Stimulated activated CD8-positive, alpha-beta memory T cell treated with anti-CD3 and anti-CD28 coated beads, Interleukin-7, amount 100 ng/mL, for 4 hours (primary cell): ENCODE measurements at places on chromosomes 2 and 18.

GRCh38 chr2:10119601-10120157 is 2.9 kb upstream of the RRM2 start:
- no peak for DNase-seq

DNA sequence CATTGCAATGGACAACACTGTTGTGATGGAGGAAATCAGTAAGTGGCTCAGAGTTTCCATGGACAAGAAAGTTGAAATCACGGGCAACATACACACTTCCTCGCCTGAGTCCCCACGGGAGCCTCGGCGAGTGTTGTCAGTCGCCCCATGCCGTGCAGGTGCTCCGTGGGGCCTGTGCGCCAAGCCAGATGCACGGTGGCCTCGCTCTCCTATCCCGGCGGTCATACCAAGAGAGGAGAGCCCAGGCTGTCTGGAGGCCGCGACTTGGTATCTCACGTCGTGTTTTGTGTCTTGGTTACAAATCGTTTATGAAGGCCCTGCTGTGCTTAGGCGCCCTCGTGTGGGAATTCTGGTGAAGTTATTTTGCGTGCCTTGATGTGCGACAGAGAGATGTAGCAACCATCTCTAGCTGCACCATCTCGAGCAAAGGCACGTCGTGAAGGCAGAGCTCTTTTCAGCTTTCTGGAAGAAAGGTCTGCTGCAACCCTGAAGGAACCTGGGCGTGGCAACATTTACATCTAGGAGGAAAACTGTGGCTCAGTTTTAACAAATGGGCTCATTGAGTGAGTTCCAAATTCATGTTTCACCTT is 21.8 kb downstream of the ATG4B start:
- DNase-seq, result no peak

DNA sequence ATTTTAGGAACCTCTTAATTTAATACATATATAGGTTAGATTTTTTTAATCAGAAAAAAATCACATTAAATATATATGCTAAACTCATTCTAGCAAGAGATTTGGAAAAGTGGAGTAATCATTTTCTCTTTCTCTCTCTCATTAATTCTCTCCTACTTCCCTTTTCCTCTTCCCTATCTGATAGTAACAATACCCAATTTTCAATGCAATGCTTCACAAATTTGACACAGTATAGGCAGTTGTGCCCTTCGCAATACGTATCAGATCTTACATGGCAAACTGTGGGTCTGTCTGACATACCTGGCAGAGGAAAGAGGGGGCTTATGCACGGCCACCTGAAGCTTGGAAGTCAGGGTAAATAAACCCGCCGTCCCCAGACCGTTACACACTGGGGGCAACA is 444.3 kb downstream of the NBAS start:
- no peak for DNase-seq

- no peak for DNase-seq
Measured at GRCh38 chr2:235810252-235810651, 316.4 kb downstream of the AGAP1 start.

GRCh38 chr2:172335736-172336135 is 91.7 kb upstream of the ITGA6 start:
- DNase-seq, result no peak

- DNase-seq, result no peak
Measured at GRCh38 chr2:3598197-3598910, 3.4 kb downstream of the COLEC11 start.
